ENCODE measurements at places on chromosomes 7 and 10.
A peak's percentile ranks its signal among the peaks of the same experiment; 100 is the strongest.

- DNase-seq = no peak
Observed at GRCh38 chr10:22609251-22609650, 105.1 kb downstream of the PIP4K2A start.

DNA sequence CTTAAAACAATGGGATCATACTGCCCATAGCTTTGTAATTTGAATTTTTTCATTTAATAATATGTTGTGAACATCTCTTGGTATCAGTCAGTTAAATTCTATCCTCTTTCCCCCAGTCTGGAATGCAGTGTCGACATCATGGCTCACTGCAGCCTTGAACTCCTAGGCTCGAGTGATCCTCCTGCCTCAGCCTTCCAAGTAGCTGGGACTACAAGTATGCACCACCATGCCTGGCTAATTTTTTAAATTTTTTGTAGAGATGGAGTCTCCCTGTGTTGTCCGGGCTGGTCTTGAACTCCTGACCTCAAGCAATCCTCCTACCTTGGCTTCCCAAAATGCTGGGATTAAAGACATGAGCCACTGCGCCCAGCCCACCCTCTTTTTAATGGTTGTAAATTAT is 34.6 kb downstream of the MPLKIP start:
- no peak for DNase-seq

DNA sequence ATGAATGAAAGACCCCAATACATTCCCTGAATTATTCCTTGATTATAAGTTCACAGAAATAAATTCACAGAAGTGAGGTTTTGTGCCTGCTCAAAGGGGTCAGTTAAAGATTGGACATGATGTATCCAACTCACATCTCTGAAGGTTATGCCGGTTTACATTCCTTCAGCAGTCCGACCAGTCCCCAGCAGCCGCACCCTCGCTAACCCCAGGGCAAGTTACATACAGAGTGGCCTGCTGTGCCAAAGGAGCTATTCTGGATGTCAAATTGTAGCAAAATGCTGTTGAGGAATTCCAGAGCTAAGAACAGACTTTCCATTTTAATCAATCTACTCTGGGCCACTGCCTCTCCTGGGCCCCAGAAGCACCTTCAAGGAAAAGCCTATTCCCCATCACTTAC is 20.3 kb downstream of the PSAP start:
- no peak for DNase-seq

- DNase-seq = no peak
Observed at GRCh38 chr7:102282465-102283362, 4.0 kb upstream of the SH2B2 start.

DNA sequence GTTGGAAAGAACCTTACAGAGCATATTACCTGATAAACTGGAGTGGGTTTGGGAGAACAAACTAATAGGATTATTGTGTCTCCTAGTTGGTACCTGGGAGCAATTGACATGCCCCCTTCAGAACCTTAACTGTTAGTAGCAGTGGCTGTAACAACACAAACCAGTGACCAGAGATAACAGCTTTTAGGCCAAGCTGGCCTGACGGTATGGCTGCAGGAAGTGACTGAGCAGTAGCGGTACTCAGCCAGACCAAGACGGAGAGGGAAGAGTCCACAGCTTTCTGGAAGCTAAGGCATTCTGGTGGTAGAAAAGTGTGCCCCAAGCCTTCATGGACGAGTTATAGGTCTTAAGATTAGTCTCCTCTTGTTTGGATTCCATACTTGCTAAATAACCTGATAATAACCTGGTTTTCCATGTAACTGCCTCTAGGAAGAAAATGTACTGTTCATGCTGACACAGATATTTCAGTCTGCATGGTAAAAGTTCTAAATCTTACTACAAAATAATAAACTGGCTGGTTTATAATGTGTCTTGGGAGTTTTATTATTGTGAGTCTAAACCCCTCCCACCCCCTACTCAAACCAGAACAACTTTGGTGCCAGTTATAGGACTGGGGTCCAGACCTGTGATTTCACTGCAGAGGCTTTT is 11.3 kb downstream of the NOLC1 start:
- no peak for DNase-seq

- DNase-seq = no peak
Observed at GRCh38 chr10:21318540-21319167, 206.8 kb downstream of the SKIDA1 start.

GRCh38 chr7:73851410-73852338 is 9.3 kb upstream of the TMEM270 start:
- no peak for DNase-seq

- no peak for DNase-seq
Observed at GRCh38 chr7:98278936-98279335, 2.5 kb upstream of the BRI3 start.

GRCh38 chr10:3537518-3537917 is 247.5 kb downstream of the KLF6 start:
- no peak for DNase-seq

GRCh38 chr10:108791030-108791429 is 1132.3 kb downstream of the XPNPEP1 start:
- DNase-seq = no peak

- no peak for DNase-seq
Observed at GRCh38 chr7:5635006-5635405, 146.5 kb downstream of the RNF216 start.

- no peak for DNase-seq
Observed at GRCh38 chr10:28400681-28401080, 97.8 kb upstream of the MPP7 start.

DNA sequence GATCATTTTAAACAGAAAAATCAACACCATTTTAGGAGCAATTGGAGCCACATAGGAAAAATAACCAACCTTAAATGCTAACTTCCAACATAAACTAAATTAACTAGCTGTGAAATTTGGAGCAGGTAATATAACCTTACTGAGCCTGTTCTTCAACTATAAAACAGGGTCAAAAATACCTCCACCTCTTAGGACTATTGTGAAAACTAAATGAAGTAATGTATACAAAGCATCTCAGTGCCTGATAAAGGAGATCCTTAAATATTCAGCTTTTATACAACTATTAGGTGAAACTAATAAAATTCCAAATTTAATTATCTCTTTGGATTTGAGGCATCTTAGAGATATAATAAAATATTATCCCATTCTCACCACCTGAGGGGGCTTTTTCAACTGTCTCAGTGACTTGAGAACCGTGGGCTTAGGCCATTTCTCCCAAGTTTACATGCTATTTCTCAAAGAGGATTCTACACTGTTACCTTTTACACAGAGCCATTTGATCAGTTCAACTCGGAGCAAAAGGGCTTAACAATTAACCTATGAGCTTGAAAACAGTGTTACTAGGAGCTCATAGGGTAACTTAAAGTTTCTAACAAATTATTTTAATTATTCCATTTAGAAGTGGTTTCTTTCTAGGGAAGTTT is 165.0 kb upstream of the ASAH2 start:
- no peak for DNase-seq

DNA sequence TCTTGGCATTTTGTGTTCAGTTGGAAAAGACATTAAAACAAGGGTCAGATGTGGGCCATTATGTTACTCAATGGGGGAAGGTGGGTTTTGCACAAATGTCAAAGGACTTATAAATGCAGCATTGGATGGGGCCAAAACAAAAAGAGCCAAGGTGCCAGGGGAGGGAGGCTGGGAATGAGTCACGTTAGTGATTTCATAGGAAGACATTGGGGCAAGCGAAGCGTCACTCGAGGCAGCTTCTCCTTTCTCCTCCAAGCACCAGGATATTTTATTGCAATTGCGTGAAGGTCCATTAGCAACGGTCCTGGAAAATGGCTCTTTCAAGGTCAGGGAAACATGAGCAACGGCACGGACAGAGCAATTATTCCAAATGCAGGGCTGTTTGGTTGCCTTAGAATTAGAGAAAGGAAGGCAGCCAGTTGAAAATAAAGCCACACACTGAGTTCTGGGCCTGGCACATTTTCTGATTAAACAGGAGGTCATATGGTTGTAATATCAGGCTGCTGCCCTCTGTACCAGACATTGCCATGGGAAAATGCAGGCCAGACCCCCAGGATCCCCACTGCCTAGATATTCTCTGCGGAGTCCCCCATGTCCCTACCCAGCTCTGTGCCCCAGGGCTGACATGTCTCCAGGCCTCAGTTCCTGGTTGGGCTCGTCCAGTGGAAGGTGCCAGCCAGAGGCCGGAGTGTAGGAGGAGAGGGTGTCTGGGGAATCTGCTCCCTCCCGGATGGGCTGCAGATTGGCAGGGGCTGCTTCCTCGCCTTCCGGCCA is 63.3 kb upstream of the NANOS1 start:
- DNase-seq = peak; percentile 68

DNA sequence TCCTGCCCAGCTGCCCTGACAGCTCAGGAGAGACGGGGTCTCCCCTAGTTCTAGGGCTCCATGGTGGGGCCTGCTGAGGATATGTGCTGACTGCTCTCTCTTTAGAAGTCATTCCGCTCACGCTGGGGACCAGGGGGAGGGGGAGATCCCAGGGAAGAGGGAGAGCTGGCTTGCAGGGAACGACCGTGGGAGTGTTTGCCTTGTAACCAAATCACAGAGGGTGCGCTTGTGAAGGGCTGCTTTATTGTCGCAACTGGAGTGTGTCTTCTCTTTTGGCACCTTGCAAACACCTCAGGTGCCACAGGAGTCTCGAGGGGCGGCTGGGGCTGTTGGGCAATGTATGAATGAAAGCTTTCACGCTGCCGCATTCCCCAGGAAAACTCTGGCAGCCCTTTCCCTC is 531.3 kb upstream of the MKI67 start:
- DNase-seq = no peak

DNA sequence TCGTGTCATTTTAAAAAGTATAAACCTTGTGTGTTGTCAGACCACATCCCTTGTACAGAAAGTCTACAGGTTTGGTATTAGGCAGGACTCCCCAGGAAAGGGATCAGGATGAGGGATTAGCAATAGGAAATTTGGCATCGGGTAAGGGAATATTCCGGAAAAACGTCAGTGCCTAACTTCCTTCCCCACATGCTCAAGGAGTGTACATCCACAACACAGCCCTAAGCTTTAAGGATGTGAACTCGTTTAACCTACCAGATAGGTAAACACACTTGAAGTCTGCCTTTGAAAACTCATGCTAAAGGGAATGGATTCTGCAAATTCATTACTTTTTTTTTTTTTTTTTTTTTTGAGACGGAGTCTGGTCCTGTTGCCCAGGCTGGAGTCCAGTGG is 194.9 kb downstream of the SKIDA1 start:
- no peak for DNase-seq

GRCh38 chr7:73932364-73932763 is 71.4 kb downstream of the TMEM270 start:
- DNase-seq = no peak

DNA sequence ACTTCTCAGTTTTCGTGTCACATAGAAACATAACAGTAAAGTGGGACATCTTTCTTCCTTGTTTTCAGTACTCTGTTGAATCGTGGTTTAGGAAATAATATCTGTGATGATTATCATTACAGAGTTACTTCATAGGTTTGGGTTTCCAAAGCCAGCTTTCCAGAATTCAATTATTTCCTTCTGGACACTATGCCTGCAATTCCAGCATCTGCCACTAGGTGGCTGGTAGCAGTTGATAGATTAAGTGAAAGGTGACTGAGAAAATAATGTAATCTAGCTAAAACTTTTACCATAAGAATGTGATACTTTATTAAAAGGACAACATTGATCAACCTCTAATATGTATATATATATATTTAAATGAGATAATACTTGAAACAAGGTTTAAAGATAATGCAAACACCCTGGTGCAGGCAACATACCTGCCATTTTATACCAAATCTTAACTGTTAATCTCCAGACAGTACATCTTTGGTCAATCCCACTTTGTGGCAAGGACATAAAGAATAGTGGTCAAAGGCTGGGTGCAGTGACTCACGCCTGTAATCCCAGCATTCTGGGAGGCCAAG is 102.6 kb downstream of the SH3PXD2A start:
- DNase-seq = no peak

GRCh38 chr10:98400482-98400881 is 14.5 kb downstream of the PYROXD2 start:
- DNase-seq = no peak

- no peak for DNase-seq
Observed at GRCh38 chr7:28076423-28077200, 104.0 kb downstream of the JAZF1 start.

DNA sequence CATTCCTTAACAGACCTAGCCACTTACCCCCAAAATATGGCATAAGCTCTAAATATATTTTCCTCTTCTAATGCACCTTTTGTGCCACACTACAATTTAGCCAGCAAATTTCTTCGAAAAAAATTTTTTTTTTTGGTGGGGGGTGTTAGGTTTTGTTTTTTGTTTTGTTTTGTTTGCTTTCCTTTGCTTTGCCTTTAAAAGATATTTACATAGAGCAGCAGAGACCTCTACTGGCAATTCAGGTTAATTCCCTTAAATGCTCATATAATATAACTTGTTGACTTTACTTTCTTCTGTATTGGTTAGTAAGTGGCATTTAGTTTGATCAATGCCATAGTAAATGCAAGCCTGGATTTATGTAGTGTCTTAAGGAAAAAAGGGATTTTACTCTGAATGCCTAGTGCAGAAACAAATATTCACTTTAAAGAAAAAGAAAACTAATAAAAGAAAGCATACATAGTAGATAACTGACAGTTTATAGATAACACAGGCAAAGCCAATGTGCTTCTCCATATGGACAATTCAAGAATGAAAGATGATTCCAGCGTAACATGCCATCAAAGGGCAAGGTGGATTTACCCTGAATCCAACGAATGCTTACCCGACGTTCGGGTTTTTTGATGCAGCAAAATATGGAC is 1250.6 kb downstream of the GATA3 start:
- DNase-seq = no peak

- no peak for DNase-seq
Observed at GRCh38 chr7:130998993-130999602, 265.1 kb upstream of the KLF14 start.

DNA sequence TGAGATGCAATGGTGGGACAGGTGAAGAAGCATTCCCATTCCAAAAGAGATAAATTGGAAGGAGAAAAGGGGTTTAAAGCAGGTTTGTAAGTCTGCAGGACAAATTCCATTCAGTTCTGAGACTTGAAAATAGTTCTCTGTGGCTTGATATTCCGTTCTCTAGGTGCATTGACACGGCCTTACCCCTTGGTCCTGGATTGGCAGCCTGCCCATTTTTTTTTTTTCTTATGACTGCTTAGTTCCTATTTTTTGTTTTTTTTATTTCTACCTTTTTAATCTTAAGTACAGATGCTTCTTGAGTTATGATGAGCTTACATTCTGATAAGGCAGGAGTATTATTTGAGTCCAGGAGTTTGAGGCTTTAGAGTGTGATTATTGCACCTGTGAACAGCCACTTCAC is 70.6 kb downstream of the MLLT10 start:
- no peak for DNase-seq

DNA sequence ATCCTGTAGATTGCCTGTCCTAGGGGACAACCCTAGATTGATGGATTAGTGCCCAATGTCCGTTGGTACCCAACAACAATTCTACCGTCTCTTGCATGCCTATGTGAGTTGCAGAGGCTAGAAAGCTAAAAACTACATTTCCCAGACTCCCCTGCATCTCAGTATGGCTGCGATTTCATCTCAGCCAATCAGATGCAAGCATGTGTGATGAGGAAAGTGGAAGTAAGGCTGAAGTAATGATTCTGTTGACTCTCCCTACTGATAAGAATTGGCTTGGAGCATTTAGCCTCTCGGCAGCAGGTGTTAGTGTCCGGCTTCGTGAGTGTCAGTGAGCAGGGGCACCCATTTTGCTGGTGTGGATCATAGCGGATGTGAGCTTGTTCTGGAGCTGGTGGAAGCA is 171.9 kb downstream of the FGFR2 start:
- no peak for DNase-seq

- DNase-seq = no peak
Observed at GRCh38 chr7:30057741-30058140, 29.5 kb downstream of the PLEKHA8 start.

All from mesenteric fat pad (tissue), 1 donor.